ENCODE measurements at places on chromosomes 12 and 14. TPM values are rescaled to one million over a fixed set of nuclear protein-coding genes. Genes with fewer than 3 reads are reported as not detected.

SLC38A4 gene
- total RNA-seq, result 2.7 TPM

PA2G4 gene
- total RNA-seq, result 134 TPM

NRL gene
- 4.9 TPM for total RNA-seq

MEG3 gene
- total RNA-seq, result 16.3 TPM

DNA sequence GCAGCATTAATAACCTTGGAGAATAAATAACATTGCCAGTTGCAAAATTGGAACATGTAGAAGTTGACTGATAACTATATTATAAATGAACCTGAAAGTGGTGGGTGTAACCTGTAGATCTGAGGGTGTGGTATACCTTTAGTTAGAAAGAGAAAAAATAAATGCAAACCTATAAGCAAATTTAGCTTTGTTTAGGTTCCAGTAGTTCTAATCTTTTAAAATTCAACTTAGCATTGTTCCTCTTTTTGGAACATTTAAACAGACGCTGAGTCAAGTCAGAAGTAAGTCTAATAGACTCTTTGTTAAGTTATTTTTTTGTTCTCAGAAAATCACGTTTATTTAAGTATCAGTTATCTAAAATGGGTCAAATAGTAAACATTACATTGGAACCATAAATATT is 120.0 kb downstream of the DNAI7 start:
- no peak for DNase-seq

DNA sequence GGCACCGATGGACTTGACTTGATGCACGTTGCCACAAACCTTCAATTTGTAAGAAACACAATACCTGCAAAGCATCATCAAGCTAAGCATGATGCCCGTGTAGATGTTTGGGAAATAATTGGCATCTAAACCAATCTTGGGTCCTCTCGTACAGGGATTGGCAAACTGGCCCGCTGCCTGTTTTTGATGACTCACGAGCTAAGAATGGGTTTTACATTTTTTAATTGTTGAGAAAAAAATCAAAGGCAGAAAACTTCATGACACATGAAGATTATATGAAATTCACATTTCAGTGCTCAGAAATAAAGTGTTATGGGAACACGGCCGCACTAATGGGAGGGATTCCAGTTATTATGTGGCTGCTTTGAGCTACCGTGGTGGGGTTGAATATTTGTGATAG is 10.9 kb downstream of the MTA1 start:
- peak; percentile 67 for DNase-seq

GRCh38 chr14:20982646-20983369 is 7.0 kb upstream of the METTL17 start:
- DNase-seq, result no peak

- DNase-seq, result peak; percentile 33
These were observed 101.8 kb downstream of the CAND1 start for GRCh38 chr12:67370979-67371378.

Measured in M059J (cell line).